ENCODE measurements at places on chromosomes 6 and 20. TPM values are rescaled to one million over a fixed set of nuclear protein-coding genes. Genes with fewer than 3 reads are reported as not detected.
A peak's percentile ranks its signal among the peaks of the same experiment; 100 is the strongest.

The RCAN2 gene
- 27.9 TPM for total RNA-seq

The CD109 gene
- 14.3 TPM for total RNA-seq

The CDH26 gene
- total RNA-seq, result 0.46 TPM

The SAMD3 gene
- 0.64 TPM for total RNA-seq

- no peak for DNase-seq
Measured at GRCh38 chr6:36997811-36998722, 7.4 kb upstream of the FGD2 start.

GRCh38 chr20:24980291-24981053 is 12.1 kb downstream of the APMAP start:
- no peak for DNase-seq

DNA sequence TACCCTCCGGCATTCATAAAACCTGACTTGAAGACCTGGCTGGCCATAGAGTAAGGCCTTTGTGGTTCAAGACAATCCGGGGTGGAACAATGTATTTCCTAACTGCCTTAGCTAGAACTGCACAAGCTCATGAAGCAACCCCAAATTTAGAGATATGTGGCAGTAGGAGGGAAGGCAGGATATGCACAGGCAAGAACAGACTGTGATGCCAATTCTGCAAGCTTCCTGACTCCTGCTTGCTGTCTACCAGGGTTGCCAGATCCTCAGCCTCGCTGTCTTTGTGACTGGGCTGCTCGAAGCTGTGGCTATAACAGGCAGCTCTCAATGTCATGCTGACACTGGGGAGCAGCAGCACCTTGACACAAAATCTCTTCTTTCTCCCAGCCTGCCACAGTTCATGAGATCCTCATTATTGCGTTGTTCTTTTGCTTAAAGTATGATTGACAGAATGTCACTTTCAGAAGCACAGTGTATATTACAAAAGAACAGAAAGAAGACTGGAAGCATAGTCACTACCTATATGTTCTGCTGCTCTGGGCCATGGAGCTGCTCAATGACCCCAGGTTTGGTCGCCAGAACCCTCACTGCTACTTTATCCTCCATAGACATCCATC is 18.3 kb upstream of the SHLD1 start:
- DNase-seq, result no peak

- DNase-seq, result no peak
Measured at GRCh38 chr20:51482836-51483473, 59.6 kb downstream of the NFATC2 start.

DNA sequence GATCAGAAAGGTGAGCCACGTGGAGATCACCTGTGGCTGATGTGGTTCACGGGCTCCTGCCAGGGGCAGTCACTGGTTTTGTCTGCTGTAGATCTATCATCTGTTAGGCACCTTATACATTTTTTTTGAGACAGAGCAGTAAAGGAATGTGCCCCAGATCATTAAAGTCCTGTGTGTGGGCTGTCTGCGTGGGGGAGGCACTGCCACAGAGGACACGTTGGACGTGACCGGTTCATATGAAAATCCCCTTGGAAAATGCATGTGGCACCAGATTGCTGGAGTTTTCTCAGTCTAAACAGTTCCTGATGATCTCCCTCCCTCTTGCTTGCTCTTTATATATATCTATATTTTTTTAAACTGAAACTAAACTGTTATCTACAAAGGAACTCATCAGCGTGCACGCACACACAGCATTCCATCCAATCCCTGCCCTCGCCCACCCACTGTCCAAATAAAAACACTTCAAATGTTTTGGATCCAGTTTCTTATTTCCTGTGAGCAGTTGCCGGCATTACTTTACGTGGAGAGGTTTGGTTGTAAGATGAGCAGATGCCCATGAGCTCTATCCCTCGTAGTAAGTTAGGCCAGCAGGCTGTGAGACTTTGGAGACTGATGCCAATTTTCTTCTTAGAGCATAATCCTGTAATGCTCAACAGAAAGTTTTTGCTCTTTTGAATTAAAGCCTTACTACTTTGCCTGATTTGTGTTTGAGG is 161.6 kb upstream of the EXOC2 start:
- DNase-seq, result no peak

DNA sequence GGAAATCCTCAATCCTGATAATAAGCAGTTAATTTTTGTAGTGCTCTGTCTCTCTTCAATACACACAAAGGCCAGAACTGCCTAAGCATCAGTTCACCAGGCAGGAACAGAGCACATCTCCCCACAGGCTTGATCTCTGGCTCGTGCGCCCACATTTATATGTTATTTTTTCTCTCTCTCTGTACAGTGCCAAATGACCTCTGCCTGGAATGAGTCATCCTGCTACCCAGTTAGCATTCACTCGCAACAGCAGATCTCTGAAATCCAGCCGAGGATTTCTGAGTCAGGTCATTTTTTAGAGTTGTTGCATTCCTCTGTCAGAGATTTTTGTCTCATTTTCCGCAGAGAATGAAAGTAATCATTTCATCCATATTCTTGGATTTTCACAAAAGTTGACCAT is 107.1 kb downstream of the COL12A1 start:
- peak; percentile 86 for DNase-seq

Measured in osteocyte (in vitro differentiated cells).